Activated T-helper 2 cell treated with anti-CD3 and anti-CD28 coated beads, Interferon-gamma antibody, Interleukin-2, Interleukin-4, amounts not matched to agents 10 μg/mL and 5 μg/mL and 100 μg/mL, durations not matched to agents 14 hours and 24 hours and 36 hours (primary cell): ENCODE measurements at places on chromosomes 7 and 10. TPM values are rescaled to one million over a fixed set of nuclear protein-coding genes. Genes with fewer than 3 reads are reported as not detected.

The CALHM1 gene
- total RNA-seq: 0.09 TPM in 1 of 2 replicates, not detected in the other

The AKR1C1 gene
- 0.97 and 1.3 TPM in 2 replicates for total RNA-seq

The IFIT3 gene
- 0.74 and 0.94 TPM in 2 replicates for total RNA-seq

The C10orf105 gene
- 0.11 and 0.18 TPM in 2 replicates for total RNA-seq

The MMD2 gene
- total RNA-seq: not detected in 2 replicates

The ANKRD30A gene
- not detected in 2 replicates for total RNA-seq

The SPDYE11 gene
- not detected in 2 replicates for total RNA-seq

DNA sequence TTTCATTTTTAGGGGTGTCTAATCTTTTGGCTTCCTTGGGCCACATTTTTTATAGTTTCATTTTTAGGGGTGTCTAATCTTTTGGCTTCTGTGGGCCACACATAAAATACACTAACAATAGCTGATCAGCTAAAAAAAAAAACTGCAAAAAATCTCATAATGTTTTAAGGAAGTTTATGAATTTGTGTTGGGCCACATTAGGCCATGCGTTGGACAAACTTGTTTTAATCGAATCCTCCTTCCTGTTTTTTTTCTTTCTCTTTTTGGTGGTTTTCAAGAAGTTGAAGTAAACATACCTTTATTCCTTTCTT lies 37.4 kb downstream of the ZNRF2 start:
- DNase-seq: no peak

DNA sequence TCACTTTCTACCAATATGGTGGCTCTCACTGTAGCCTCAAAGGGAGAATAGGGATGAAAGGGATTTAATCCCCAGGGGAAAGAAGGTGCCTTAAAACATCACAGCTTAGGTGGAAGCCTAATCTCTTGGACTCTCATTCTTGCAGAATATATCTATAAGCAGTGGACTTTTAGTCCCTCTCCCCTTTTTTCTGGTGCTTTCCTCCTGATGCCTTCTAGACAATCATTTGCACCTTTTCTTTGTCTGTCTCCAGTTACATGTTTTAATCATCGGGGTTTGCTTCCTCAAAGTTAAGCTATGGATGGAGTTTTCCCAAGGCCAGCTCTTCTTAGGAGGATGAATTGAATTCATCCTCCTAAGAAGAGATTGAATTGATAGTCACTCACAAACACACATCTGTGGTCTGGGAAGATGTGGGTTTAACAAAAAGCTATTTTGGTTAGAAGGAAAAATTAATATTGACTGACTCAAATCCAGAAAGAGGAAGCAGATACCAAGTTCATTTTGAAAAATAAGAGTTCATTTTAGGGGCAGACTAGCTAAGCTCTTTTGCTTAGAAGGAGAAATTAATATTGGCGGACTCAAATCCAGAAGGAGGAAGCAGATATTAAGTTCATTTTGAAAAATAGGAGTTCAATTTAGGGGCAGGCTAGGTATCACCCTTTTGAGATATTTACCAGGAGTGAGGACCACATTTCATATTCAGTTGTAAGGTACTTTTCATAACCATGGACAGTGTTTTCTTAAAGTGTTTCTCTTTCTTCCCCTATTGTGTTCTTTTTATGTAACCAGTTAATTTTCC lies 35.2 kb upstream of the PLEKHS1 start:
- no peak for DNase-seq

DNA sequence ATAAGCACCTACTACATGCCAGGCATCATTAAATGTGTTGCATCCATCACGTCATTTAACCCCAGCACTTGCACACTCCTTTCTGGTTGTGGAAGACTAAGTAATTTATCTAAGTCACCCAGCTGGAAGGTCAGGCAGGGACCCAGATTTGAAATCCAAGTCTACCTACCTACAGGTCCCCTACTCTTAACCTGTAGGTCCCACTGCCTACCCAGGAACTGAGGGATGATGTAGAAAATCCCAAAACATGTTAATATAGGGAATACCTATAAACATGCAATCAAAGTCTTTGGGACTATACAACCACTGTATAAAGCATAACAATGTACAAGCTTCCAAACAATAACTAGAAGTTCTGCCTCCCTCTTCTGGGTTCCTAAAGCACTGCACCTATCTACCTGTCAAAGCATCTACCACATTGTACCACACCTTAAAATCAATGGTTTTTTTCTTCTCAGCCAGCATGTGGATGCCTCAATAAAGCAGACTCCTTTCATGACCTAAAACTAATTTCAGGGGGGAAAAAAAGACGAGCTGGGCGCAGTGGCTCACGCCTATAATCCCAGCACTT lies 5.6 kb downstream of the IL6 start:
- DNase-seq: no peak

DNA sequence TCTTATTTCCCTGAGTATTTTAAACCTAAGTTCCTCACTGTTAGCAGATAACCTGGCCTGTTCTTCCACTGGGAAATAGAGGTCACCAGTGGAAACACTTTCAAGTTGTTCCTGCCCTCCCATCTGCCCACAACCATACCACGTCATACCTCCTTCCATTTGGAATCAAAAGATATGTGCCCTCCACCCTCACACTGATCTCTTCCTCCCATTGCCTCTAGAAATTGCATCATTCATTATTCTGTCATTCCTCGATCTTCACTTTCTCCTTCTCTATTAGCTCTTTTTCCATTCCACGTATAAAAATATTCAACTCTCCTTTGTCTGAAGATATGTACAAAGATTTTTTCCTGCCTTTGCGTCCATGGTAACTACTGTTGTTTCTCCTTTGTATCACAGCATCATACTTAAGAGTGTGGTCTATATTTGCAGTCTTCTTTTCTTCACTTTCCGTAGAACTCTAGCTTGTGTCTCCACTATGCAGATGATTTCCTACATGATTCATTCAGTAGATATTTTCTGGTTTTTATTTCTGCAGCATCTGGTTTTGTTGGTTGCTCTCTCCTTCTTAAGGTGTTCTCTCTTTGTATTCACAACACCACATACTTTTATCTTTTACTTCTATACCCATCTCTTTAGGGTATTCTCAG lies 312.3 kb downstream of the REEP3 start:
- DNase-seq: no peak

DNA sequence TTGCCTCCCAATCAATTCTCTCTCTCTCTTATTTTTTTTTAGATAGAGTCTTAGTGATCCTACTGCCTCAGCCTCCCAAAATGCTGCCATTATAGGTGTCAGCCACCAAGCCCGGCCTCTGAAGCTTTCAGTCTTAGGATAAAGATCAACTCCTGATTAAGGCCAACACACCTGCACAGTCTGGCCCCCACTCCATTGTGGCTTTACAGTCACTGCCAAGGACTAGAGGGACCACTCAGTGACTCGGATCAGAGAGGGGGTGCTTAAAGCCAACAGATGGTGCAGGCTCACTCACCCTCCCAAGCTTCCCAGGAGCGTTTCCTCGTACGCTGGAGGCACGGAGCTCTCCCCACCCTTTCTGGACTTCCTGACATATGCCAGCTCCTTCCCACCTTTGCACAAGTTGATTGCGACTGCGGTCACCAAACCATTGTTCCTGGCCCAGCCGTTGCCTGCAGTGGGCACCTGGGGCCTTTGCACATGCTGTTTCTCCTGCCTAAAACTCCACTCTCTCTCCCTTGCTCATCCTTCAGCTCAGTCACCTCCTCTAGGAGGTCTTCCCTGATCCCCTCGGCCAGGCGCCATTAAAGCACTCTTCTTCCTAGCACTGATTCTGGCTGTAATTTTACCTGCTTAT lies 1.7 kb upstream of the CDH23 start:
- DNase-seq: no peak
